Neural progenitor cell (in vitro differentiated cells): ENCODE measurements at places on chromosomes 6 and 20. TPM values are rescaled to one million over a fixed set of nuclear protein-coding genes. Genes with fewer than 3 reads are reported as not detected.

Gene VGLL2
- total RNA-seq: not detected in 2 replicates

DNA sequence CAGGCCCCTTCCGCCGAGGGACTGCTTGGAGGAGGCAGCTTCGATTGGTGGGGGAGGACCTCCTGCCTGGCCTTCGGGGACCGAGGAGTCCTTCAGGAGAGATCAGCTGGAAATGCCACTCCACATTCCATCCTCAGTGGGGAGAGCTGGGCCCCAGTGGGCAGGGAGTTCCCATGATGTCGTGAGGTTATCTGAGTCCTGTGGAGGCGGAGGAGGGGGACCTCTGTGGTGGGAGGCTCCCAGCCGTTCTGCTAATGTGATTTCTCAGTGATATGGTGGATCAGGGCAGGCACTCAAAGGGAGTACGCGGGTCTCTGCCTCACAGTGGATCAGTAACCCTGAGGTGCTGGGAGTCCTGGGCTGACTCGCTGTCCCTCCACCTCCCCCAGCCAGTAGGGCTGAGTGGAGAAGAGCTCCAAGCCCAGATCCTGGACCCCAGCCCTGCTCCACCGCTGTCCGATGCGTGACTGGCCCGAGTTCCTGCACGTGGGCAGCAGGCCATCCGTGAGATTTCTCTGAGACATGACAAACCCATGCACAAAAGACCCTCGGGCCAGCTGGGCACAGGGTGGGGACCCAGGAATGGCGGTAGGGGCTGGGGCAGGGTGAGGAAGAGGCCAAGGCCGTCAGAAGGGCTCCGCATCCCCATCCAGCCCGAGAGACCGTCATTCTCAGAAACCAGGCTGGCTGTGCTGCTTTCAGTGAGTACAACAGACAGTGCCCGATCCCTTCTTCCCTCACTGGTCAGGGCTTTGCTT lies 195.8 kb downstream of the TAF4 start:
- H3K4me3 ChIP-seq: no peak overlapping the region
- no peak for DNase-seq
- no peaks in the 10 kb centered on the region for H3K27me3 ChIP-seq

Gene TOX2
- total RNA-seq: 1.8 TPM in 1 of 2 replicates, not detected in the other

Gene MAP7
- 8.9 and 9.0 TPM in 2 replicates for total RNA-seq

GRCh38 chr6:93751969-93752368 lies 332.6 kb upstream of the EPHA7 start:
- peak; percentile 27 for DNase-seq
- H3K27me3 ChIP-seq: no peaks in the 10 kb centered on the region
- H3K36me3 ChIP-seq: peaks cover 4% of the 10 kb centered on the region
- no peak overlapping the region for H3K27ac ChIP-seq

GRCh38 chr20:63626424-63627128 lies at the start of gene GMEB2:
GMEB2 (minus strand) TSS chr20:63627101; CDS start chr20:63619397, 7,704 bp downstream.
- H3K4me3 ChIP-seq: peak within 1 kb of the TSS; percentile 90
- no peaks in the 10 kb centered on the region for H3K36me3 ChIP-seq
- H3K27me3 ChIP-seq: no peaks in the 10 kb centered on the region

GRCh38 chr20:47549671-47550070 lies 48.0 kb downstream of the NCOA3 start:
- H3K27me3 ChIP-seq: no peaks in the 10 kb centered on the region
- H3K4me3 ChIP-seq: no peak overlapping the region
- no peaks in the 10 kb centered on the region for H3K36me3 ChIP-seq
- no peak for DNase-seq

Gene MYMX
- total RNA-seq: 0.54 and 1.5 TPM in 2 replicates

DNA sequence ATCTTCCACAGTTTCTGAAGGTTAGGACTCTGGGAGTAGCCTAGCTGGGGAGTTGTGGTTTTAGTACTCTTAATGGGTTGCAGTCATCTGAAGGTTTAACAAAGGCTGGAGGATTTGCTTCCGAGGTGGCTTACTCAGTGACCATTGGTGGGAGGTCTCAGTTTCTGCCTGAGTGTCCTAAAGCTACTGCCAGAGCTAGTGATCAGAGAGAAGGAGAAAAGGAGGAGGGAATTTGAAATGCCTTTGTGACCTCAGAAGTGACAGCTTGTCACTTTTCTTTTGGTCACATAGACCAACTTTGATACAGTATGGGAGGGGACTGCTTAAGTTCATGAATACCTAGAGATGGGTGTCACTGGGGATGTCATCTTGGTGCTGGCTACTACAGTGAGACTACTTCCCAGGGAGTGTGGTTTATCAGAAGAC lies 41.3 kb downstream of the NCOA3 start:
- H3K27ac ChIP-seq: peak overlapping the region; percentile 53
- H3K27me3 ChIP-seq: no peaks in the 10 kb centered on the region
- peaks cover 19% of the 10 kb centered on the region for H3K4me1 ChIP-seq
- H3K36me3 ChIP-seq: no peaks in the 10 kb centered on the region
